ENCODE measurements at places on chromosomes 7 and 10.

- no peak for DNase-seq
These were observed 17.2 kb upstream of the ATP6V0E2 start for GRCh38 chr7:149856583-149856982.

- DNase-seq = no peak
These were observed 20.6 kb upstream of the PSMG3 start for GRCh38 chr7:1590476-1590875.

- no peak for DNase-seq
These were observed 21.1 kb upstream of the LANCL2 start for GRCh38 chr7:55343860-55344606.

GRCh38 chr7:159063046-159063840, 81.4 kb downstream of the VIPR2 start:
- no peak for DNase-seq

- DNase-seq = no peak
These were observed 17.7 kb downstream of the SH2D4B start for GRCh38 chr10:80555415-80555814.

DNA sequence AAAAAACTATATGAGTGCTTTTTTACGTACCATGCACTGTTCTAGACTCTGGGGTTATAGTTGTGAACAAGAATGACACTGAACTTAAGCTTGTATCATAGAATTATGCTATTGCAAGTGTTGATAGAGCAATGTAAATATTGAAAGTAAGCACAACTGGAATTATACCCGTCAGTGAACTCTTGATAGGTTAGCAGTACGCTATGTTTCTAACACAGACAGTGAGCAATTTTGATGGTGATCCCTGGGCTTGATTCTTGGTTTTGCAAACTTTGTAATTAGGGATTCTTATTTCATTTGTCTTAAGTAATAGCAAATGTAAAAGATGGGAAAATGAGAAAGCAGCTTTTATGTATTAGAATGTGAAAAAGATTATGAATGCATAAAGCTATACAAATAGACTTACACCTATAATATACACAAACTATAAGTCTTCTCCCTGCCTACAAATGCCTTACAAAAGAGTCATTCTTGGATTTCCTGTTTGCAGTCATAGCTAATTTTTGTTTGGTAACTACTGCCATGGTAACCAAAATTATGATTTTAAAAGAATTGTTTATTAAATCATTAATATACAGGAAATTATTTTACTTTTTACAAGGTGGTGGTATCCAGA, 6.7 kb downstream of the TES start:
- DNase-seq = no peak

GRCh38 chr7:34928052-34928451, 109.2 kb downstream of the DPY19L1 start:
- DNase-seq = no peak

- no peak for DNase-seq
These were observed 37.5 kb downstream of the PLEKHA8 start for GRCh38 chr7:30065746-30066145.

GRCh38 chr7:16739863-16740622, 13.5 kb upstream of the TSPAN13 start:
- DNase-seq = no peak

DNA sequence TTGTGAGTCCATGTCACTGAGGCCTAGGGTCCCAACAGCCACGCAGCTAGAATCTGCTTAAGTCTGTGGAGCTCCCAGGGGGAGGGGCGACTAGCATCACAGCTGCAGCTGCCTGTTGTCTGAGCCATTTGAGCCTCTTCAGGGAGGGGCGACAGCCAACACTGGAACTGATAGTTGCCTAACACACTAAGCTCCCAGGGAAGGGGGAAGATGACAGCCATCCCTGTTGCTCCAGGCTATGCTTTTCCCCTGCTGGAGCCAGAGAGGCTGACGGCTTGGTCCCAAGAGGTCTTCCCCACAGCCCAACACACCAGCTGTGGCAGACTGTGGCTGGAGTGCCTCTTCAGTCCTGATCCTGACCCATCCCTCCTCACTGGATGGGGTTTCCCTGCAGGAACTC, 817.5 kb downstream of the NXPH1 start:
- DNase-seq = no peak

DNA sequence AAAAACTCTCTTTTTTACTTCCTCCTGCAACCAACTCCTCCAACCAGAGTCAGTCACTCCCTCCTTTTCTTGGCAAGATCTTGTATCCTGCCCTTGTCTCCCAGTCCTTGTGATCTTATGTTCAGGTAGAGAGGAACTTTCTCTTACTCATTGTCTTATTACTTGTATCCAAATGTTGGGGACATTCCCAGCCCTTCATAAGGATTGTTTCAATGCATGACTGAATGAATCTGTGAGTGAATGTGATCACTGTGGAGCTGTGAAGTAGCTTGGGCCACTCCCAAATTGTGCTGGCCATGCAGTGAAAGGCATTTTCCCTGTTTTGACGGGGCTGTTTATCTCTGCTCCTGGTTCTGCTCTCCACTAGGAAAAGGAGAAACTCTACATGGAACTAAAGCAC, 93.7 kb downstream of the CFAP58 start:
- DNase-seq = no peak

DNA sequence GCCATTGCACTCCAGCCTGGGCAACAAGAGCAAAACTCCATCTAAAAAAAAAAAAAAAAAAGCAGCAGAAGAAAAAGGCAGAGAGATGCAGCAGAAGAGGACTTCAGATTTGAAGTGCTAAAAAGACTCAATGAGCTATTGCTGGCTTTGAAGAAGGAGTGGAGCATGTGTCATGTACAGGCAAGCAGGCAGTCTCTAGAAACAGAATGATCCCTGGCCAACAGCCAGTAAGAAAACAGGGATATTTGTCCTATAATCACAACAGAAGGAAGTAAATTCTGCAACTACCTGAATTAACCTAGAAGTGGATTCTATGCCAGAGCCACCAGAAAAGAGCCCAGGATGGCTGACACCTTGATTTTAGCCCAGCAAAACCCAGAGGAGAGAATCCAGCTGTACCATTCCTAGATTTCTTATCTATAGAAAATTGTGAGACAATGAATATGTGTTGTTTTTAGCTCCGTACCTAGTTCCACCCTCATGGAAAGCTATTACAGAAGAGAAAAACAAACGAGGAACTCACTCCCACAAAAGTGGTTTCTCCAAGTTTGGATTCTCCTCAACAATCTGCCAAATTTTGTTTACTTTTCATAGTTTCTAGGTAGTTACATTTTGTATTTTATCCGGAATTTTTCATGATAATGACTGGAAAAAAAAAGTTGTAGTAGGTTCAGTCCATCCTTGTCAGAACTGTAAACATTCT, 198.2 kb upstream of the GNAI1 start:
- no peak for DNase-seq

- DNase-seq = no peak
These were observed 512 bp upstream of the VIM start for GRCh38 chr10:17227367-17228090.

DNA sequence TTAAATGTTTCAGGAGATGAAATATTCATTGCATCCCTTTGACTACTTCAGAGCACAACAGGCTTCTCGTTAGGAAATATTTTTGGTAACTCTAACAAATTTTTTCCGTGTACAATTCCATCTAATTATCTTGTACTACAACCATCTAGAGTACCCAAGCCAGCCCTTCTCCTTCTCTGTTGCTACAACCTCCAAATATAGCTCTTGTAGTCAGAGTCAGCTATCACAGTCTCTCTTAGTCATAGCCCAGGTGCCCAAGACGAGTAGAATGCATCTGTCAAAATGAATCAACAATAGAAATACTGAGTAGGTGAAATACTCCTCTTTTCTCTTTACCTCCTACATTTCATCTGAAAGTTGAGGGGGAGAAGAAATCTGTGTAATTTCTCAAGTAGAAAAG, 74.0 kb downstream of the INHBA start:
- no peak for DNase-seq

- DNase-seq = no peak
These were observed 14.4 kb upstream of the SRRM3 start for GRCh38 chr7:76187272-76187671.

- no peak for DNase-seq
These were observed 10.1 kb downstream of the FZD9 start for GRCh38 chr7:73443548-73444255.

GRCh38 chr7:155262031-155262430, 35.6 kb upstream of the INSIG1 start:
- no peak for DNase-seq

- no peak for DNase-seq
These were observed 6.7 kb downstream of the ATP6V1F start for GRCh38 chr7:128869138-128869943.

All from tibial nerve (tissue), 4 donors.